ENCODE measurements at places on chromosomes 6 and 20.

DNA sequence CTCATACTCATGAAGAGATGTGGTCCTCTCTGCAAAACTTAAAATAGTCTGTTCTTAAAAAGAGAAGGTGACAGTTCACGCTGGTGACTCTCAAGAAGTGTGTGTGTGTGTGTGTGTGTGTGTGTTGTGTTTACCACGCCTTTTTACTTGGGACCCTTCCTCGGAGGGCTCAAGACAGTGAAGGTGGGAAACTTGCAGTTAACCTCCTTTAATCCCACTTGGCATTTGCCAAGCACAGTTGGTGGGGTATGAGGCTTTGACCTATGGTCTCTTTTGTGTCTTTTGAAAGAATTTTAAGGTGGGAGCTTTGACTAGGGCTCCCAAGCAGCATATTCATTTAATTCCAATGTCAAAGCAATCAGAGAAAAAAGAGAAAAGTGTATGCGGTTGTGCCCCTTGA, 395.8 kb downstream of the TFAP2B start:
- DNase-seq: no peak

DNA sequence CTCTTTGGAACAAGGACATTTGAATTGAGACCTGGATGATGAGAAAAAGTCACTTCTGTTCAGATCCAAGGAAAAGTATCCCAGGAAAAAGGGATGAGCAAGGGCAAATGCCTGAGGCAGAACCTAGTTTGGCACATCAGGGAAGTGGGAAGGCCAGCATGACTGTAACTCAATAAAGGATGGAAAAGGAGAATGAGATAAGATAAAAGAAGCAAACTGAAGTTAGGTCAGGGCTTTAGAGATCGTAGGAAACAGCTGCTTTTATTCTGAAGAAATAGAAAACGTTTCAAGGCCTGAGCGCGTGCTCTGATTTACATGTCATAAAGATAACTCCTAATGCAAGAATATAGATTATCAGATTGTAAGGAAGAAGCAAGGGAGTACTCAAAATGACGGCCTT, 450.0 kb downstream of the FRK start:
- no peak for DNase-seq

DNA sequence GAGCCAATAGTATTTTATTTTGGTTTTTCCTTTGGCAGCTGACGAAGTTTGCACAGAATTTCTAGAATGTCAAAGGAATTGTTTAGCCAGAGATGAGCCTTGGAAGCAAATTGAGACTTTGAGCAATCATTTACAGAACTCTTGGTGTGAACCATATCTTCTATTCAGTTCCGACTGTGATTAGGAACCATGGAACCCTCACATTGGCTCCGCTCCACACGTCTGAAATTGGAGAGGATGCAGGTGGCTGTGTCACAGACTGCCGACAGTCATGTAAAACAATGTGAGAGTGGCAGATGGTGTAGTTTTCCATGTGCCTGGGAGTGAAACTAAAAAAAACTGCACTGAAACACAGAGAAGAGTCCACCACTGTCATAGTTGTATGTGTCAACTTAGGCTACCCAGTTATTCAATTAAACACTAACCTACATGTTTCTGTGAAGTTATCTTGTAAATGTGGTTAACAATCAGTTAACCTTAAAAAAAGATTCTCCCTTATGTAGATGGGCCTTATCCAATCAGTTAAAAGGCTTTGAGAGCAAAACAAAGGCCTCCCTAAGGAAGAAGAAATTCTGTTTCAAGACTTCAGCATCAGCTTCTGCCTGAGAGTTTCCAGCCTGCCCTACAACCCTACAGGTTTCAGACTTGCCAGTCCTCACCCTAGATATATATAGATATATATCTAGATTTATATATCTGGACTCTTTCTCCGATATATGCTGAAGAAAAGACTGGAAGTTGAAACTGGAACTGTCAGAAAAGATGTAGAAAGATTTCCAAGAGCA, 3.3 kb upstream of the HMGN4 start:
- DNase-seq: peak; percentile 63

- DNase-seq: no peak
Measured at GRCh38 chr6:136526937-136527336, 23.3 kb downstream of the MAP7 start.

- DNase-seq: peak; percentile 72
Measured at GRCh38 chr20:7859356-7859802, 80.9 kb downstream of the HAO1 start.

DNA sequence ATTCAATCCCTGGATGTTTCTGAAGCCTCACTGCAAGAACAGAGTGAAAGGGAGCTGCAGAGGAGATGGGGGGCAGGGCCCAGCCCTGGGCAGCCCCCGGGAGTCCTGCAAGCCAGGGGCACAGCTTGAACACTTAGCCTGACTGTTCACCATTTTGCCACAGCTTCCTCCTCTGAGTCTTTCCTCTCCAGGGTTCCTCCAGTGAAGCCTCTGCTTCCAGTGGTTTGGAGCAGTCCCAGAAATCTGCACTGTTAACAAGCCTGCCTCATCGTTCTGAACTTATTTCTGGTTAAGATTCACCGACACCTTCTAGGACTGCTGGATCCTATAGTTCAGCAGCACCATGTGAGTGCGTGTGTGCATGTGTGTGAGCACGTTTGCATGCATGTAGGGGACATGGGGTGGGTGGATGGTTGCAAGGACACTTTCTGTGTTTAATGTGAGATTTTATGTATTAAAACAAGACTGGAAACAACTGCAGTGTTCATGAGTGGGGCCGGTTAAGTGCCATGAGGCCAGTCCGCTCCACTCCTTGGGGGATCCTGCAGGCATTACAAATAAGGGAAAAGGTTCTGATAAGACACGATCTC, 24.6 kb downstream of the CEBPB start:
- no peak for DNase-seq

GRCh38 chr20:47365023-47365764, 8.7 kb upstream of the ZMYND8 start:
- no peak for DNase-seq

DNA sequence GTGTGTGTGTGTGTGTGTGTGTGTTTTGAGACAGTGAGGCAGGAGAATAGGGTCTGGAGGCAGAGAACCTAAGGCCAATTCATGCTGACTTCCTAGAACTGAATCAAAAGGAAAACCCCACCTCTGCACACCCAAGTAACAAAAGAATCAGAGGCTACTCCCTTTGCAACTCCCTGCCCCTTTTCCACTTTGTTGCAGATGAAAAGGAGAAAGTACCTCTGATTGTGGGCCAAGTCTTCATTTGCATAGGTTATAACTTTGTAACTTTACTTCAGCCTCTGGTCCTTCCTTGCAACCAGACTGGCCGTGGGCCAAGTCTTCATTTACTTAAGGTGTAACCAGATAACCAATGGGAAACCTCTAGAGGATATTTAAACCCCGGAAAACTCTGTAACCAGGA, 168.8 kb downstream of the EYA2 start:
- DNase-seq: no peak

- no peak for DNase-seq
Measured at GRCh38 chr6:56934876-56935275, 20.0 kb upstream of the BEND6 start.

DNA sequence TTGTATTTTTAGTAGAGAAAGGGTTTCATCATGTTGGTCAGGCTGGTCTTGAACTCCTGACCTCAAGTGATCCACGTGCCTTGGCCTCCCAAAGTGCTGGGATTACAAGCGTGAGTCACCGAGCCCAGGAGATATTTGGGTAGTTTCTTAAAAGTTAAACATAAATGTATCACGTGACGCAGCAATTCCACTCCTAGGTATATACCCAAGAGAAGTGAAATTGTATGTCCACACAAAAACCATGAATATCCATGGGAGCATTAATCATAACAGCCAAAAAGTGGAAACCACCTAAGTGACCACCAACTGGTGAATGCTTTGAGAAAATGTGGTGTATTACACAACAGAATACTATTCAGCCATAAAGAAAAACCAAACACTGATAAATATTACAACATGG, 164.8 kb downstream of the MRPL14 start:
- DNase-seq: no peak

DNA sequence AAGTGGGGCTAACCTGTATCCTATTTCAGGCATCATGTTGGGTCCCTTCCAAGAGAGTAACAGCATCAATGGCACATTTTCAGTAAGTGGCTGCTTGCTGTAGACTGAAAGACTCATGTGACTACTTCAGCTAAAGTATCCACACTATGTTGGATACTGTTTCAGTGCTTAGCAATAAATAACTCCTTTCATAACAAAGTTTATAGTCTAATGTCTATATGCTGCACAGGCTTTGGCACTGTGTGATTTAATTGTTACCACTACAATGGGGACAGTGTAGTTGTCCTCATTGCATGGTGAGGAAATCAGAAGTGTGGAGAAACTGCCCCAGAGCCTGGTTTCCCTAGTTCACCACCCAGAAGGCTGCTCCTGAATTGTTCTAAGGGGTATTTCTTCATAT, 318.0 kb upstream of the PTCHD4 start:
- no peak for DNase-seq

- no peak for DNase-seq
Measured at GRCh38 chr6:153553627-153554026, 422.5 kb upstream of the RGS17 start.

GRCh38 chr6:41358503-41358902, 23.1 kb downstream of the NCR2 start:
- DNase-seq: no peak

DNA sequence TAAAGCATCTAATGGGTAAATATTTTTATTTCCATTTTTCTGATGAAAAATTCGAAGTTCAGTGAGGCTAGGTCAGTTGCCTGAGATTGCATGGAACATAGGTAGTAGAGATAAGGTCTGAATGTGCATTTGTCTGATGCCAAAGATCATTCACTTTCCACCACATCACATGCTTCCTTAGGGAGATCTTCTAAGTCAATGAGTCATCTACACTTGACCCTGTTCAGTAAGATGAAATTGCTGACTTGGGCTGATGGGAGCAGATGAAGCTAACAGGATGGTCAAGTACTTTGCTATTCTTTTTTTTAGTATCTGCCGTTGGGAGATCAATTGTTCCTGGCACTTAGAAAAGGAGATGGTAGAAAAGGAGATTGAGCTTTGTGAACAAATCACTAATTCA, 511.3 kb downstream of the PHF3 start:
- DNase-seq: no peak

GRCh38 chr6:146041282-146041681, 12.4 kb downstream of the GRM1 start:
- DNase-seq: no peak

DNA sequence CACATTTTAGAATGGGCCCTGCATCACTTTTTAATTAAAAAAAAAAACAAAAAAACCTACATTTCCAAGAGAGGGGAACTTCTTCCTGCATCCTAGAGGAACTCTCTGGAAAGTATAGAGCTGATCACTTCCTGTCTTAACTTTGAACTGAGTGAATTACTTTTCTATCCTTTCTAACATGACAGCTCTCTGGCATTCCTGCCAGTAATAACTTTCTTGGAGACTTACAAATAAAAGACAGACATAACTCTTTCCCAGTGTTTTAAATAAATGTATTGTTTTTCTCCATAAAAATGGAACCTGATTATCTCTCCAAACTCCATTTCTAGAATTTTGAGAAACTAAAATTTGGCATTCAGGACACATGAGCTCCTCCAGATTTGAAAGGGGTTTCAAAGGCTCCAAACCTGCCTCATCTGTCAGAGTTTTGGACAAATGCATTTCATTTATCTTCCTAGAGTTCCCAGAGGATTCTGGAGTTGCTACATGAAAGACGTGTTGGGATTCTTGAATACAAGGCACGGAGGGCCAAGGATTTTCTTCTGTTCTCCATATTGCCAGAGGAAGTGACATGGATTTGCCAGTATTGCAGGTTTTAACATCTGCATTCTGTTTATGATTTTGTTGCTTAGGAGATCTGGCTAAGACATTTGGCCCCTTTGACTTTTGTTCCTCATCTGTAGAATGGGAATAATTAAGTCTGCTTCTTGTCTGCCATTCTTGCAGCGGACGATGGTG, 2.0 kb upstream of the SMOC2 start:
- DNase-seq: no peak

- no peak for DNase-seq
Measured at GRCh38 chr6:29631209-29631810, 1.7 kb downstream of the GABBR1 start.

DNA sequence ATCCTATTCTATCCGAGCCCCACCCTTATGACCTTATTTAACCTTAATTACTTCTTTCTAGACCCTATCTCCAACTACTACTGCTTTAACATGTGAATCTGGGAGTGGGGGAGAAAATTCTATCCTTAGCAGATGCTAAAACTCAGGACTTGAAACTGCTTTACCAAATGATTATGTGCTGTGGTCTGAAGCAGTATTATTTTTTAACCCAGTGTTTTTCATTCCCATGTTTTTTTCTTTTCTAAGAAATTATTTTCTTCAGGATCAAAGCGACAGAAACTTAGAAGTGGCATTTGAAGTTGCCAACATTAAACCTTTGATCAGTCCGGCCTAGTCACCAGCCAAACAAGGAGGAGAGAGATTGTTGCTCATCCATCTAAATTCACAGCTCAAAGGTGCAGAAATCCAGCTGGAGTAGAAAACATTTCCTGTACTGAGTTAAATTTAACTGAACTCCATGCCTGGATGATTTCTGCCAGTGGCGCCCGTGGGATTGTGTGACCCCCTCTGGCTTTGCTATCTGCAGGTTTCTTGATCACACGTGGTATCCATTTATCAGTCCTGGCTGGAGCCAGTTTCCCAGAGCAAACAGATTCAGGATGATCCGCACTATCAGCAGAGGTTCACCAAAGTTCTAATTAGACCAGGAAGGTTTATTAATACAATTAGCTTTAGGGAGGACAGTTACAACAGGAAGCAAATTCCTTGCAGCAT, 300.5 kb downstream of the PLCB1 start:
- no peak for DNase-seq

GRCh38 chr20:5967469-5967868, 17.0 kb downstream of the MCM8 start:
- no peak for DNase-seq

- no peak for DNase-seq
Measured at GRCh38 chr6:45625191-45625664, 247.5 kb upstream of the SUPT3H start.

DNA sequence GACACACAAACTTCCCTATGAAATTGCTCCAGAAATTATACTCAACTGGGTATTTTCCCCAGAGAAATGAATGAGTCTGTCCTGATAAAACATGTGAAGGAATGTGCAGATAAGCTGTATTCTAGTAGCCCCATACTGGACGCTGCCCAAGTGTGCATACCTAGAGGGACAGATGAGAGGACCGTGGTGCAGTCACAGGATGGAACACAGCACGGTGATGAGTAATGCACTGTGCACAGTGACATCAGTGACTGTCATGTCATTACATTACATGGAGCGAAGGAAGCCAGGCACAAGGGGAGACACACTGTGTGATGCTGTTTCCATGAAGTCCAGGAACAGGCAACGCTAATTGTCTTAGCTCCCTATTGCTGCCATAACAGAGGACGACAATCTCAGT, 155.5 kb downstream of the CDH4 start:
- DNase-seq: no peak

- no peak for DNase-seq
Measured at GRCh38 chr6:128784266-128784665, 98.7 kb upstream of the LAMA2 start.

GRCh38 chr20:56629464-56630085, 469 bp downstream of the TFAP2C start:
- no peak for DNase-seq

GRCh38 chr6:20702366-20702765, 168.1 kb downstream of the CDKAL1 start:
- DNase-seq: no peak

- no peak for DNase-seq
Measured at GRCh38 chr20:53937929-53938367, 132.4 kb downstream of the BCAS1 start.

- peak; percentile 33 for DNase-seq
Measured at GRCh38 chr6:149032599-149033405, 284.7 kb upstream of the TAB2 start.
